Gastrocnemius medialis (tissue), 4 donors: ENCODE measurements at places on chromosomes 6 and 20. TPM values are rescaled to one million over a fixed set of nuclear protein-coding genes. Genes with fewer than 3 reads are reported as not detected.

Gene CST7
- total RNA-seq, result not detected

Gene PLCB4
- 3.1 TPM for total RNA-seq

Gene CD83
- total RNA-seq, result 0.56 TPM

Gene LTB
- total RNA-seq, result not detected

Gene HSPA1L
- 7.1 TPM for total RNA-seq

Gene TCP11
- total RNA-seq, result 0.41 TPM

Gene MYBL2
- total RNA-seq, result 0.55 TPM

Gene MCCD1
- not detected for total RNA-seq

DNA sequence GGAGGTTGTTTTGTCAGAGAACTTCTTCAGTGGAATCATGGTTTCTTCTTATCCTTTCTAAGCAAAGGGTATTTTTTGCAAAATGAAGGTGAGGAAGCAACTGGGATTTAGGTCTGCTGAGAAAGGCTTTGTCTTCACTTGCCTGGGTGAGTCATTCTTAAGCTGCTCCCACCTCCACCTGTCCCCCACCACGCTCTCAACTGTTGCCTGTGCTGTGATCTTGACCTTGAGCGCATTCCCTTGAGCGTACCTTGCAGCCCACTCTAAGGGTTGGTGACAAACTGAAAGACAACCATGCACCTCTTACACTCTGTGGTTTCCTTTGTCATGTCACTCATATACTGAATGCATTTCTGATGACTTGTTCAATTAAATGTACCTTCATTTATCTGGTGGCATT, 641.1 kb downstream of the RNF144B start:
- no peak for DNase-seq

DNA sequence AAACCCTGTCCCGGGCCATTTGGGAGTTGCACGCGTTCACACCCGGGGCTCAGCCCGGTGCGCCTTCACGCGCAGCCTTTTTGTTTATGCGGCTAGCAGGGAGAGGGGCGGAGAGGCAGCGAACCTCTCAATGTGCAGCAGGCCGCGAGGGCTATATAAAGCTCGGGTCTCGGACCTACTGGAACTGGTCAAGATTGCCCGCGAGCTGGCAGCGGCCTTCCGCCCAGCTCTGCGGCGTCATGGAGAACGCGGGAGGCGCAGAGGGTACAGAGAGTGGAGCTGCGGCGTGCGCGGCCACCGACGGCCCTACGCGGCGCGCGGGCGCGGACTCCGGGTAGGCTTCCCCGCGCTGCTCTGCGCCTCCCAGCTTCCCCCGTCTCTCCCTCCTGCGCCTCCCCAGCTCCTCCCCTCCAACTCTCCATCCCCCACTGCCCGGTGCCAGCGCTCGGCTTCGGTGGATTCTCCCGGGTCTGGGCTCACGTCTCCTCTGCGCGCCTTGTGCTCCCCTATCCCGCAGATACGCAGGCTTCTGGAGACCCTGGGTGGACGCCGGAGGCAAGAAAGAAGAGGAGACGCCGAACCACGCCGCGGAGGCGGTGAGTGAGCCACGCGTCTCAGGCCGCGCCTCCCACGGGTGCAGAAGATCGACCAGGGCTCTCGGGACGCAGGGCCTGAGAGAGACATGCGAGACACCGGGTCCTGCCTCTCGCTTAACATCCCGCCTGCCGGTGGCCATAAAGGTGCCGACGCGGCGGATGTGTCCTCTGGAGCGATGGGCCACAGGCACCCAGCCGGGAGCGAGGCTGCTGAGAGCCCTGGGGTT, at the start of gene RIPPLY2:
RIPPLY2 (plus strand) TSS at position 183 of the 823 bp plus-strand sequence; CDS start at position 240, 57 bp downstream.
- no peak for DNase-seq

DNA sequence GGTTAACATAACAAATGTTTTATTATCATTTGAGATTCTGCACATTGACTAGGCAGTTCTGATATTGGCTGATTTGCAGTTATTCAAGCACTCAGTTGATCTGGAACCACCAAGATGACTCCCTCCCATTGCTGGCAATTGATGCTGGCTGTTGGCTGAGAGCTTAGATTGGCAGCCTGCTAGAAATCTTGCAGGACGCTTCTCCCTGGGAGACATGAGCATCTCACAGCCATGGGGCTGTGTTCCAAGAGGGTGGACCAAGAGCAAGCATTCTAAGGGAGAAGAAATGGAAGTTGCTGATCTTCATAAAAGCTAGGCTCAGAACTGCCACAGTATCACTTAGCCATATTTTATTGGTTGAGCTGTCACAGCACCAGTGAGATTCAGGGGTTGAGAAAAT, 233.4 kb upstream of the ID4 start:
- DNase-seq, result no peak

DNA sequence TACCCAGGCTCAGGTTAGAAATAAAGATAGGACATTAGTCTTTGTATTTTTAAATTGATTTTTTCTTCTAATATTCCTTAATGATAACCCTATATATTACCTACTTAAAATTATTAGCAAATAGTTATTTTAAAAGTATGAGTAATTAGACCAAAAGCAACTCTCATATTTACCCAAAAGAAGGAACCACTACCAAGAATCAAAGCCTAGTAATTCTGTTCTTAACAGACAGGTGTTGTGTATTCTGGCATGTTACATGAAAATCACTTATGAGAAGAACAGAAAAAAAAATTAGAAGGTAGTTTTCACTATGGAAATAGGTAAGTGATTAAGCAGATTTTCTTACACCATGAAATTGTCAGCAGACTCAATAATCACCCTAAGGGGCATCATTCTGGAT, 105.1 kb downstream of the ATG5 start:
- DNase-seq, result no peak

GRCh38 chr6:121652223-121652622, 216.8 kb downstream of the GJA1 start:
- no peak for DNase-seq

DNA sequence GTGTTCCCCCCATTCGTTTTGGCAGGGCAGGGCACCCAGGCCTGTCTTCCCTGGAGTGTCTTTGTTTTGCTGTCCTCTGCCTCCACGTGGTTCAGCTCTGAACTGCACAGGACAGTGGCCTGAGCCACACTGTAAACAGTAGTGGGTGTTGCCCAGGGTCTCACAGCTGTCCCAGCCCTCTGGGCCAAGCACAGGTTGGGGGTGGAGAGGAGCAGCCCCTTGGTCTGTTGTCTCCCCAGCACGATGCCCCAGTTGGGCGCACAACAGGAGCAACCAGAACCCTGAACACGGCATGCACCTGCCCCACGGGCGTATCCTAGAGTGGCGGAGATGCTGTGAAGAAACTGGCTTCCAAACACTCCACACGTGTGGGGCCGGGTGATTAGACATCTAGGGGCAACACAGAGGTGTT, 14.4 kb downstream of the CCDC167 start:
- DNase-seq, result no peak

DNA sequence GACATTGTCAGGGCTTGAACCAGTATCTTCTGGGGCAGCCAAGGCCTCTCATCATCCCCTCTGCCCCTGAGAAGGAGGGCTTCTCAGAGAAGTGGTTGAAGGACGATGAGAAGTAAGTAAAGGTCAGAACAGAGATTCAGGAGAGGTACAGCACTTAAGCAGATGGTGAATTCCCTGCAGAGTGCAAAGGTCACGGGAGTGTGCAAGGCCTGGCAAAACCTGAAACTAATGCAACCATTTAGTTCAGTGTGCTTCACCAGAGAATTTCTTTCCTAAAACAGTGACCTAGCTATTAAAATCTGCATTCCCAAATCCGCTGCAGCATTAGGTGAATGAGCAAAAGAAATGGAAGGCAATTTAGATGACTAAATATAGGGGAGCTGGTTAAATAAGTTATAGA, 58.4 kb downstream of the TRERF1 start:
- no peak for DNase-seq

- DNase-seq, result no peak
Observed at GRCh38 chr6:98894810-98895209, 52.9 kb downstream of the FBXL4 start.

- DNase-seq, result no peak
Observed at GRCh38 chr6:38482466-38482865, 157.3 kb downstream of the BTBD9 start.

DNA sequence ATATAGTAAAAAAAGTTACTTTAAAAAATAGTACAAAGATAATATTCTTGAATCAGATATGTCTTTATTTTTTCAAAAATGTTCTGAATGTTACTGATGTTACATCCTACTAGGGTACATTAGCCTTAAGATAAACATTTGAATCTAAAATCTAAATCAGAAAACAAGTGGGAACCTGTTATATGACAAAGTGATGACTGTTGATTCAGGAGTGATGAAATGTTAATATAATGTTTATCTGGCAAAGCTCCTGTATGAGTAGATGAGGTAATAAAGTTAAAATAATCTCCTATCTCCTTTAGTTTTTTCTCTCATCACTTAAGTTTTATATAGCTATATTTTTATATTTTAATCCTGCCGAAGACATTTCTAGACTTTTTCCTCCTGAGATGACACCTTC, 4.2 kb downstream of the DOP1A start:
- no peak for DNase-seq

DNA sequence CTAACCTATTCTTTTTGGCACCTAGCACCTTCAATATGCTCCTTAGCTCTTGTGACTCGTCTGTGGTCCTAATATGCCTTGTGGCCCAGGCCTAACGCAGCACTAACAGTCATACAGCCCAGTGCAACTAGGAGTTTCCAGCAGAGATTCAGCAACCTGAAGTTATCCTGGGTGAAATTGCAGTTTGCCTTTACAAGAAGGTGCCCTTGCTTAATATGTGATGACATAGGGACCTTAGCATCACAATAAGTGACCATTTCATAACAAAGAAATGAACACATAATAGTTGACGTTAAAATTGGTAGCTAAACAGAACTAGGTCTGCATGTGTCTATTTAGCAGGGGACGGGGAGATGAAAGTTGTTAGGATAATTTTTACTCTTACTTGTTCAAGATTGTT, 10.1 kb downstream of the FIG4 start:
- no peak for DNase-seq

DNA sequence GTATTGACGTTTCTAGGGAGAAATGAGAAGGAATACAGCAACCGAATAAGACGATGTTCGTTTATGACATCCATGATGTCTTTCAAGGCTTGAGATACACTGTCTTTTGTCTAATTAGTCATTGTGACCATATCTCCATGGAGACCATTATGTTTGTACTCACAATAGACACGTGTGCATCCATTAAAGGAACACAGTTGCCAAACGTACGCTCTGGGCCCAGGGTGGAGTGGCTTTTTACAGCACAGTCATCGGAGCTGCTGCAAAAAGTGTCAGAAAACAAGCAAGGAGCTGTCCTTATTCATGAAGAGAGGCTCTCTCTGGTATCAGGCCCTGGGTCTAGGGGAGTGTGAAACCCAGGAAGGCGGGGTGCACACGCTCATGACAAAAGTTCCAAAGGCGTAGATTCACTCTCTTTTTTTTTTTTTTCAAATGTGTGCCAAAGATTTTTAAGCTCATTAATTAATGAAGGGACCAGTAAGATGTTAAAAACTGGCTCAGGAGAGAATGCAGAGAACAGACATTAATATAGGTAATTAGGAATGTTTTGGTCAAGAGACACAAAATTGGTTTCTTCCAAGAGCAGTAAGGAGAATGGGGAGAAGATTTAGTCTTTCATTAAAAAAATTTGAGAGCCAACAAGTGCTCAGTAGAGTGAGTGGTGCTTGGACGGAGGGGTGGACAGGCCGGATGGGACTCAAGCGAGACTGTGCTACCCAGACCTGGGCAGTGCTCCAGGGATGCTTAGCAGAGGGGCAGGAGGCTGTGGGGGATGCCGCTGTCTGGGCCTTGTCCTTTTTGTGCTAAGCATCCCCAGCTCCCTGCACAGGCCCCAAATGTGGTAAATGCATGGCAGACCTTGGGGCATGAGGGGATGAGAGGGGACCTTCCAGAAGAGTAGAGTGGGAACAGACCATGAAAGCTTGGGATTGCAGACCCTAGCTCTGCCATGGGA, 34.9 kb upstream of the GTSF1L start:
- no peak for DNase-seq

- no peak for DNase-seq
Observed at GRCh38 chr6:167403427-167403826, 78.5 kb downstream of the TTLL2 start.

DNA sequence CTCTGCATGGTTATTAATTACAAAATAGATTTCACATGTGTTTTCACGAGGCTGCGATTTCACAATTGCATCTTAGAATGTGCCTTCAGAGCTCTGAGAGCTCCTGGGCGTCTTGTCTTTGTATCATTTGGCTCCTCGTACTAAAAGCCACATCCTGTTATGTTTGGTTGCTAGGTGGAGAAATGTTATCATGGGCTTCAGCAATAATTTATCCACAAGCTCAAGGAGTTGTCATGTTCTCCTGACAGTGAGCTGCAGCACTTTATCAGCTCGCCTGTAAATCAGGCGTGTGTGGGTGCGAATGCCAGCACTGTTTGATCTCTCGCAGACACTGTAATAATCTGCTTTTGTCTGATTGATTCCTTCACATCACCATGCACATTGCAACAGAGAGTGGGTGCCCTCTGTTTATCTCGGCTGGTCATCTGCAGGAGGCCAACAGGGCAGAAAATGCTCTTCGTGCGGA, 218.6 kb upstream of the ZFP64 start:
- no peak for DNase-seq

GRCh38 chr6:95417856-95418255, 159.5 kb upstream of the MANEA start:
- no peak for DNase-seq

- peak; percentile 15 for DNase-seq
Observed at GRCh38 chr6:37433657-37434271, 743 bp downstream of the CMTR1 start.

- no peak for DNase-seq
Observed at GRCh38 chr6:89454300-89454699, 21.3 kb downstream of the ANKRD6 start.

GRCh38 chr20:3818155-3819151, 1.9 kb upstream of the AP5S1 start:
- DNase-seq, result peak; percentile 55

- DNase-seq, result no peak
Observed at GRCh38 chr6:141685416-141685815, 447.3 kb upstream of the GJE1 start.

DNA sequence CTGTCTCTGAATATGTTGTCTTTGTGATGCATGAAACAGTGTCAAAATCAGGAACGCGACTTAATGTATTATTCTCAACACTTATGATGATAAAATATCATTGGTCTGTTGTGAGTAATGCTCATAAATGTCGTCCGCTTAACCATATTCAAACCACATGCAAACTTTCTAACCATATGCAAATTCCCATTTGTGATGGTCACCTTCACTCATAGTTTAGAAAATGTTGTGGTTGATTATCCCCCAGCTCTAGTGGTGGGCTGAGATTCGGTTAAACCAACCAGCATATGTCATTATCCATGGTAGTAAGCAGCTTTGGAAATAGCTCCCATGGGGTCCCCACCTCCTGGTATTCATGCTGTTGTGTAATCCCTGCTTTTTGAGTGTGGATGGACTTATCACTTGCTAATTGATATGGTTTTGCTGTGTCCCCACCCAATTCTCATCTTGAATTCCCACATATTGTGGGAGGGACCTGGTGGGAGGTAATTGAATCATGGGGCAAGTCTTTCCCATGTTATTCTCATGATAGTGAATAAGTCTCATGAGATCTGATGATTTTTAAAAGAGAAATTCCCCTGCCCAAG, 360.0 kb upstream of the TSHZ2 start:
- DNase-seq, result no peak
